ENCODE measurements at places on chromosomes 4 and X.
A peak's percentile ranks its signal among the peaks of the same experiment; 100 is the strongest.

- no peak for DNase-seq
These were observed 57.3 kb upstream of the ENPEP start for GRCh38 chr4:110418641-110419040.

DNA sequence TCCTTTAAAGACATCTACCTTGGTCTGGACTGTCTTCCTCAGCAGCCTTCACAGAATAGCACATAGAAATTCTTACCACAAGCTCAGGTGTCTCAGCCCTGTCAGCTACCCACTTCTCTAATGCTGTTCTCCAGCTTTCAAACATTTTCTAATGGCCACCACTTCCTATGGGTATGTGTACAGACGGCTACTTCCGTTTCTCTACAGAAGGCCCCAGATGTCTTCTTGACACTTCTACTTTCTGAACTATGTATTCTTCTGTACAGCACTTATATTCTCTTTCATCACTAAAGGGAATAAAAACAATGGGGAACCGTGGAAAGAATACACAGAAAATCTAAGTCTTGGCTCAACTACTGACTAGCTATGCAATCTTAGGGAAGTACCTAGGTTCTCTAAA is 13.3 kb downstream of the OPHN1 start:
- DNase-seq, result no peak

- DNase-seq, result no peak
These were observed 236.7 kb downstream of the FAT4 start for GRCh38 chr4:125551466-125551865.

DNA sequence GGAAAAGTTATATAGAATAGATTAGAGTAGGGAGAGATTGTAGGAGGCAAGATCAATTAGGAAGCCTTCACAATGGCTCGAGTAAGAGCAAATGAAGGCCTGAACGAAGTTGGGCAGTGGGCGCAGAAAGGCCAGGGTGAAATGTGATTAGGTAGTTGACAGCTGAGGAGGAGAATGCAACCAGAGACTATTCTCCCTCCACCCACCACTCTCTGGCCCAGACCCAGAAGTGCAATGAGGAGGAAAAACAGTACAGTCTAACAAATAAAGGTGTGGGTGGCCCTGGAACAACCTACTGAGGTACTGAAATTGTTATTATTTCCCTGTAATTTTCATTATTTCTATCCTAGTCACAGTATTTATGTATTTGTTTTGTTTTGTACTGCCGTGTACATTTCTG is 176.7 kb downstream of the SLC39A8 start:
- no peak for DNase-seq

GRCh38 chr4:40682290-40683101 is 52.8 kb upstream of the RBM47 start:
- DNase-seq, result no peak

DNA sequence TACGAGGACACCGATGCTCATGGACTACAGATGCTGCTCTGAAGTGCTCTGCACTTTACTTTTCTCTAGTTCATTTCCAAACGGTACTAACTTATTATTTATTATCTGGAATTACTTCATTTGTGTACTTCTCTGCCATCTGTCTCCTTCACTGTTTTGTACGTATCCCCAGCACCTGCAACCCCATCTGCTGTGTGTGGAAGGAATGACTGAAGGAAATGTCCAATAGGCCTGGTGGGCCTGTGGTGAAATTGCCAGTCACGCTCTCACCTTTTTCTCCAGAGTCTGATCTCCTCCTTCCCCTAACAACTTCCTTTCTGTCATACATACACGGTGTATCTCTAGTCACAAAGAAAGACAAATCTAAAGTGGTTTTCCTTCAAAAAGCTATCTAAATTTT is 12.9 kb downstream of the TMEM154 start:
- DNase-seq, result no peak

GRCh38 chr4:164023214-164023613 is 528.7 kb downstream of the TMA16 start:
- no peak for DNase-seq

GRCh38 chr4:185566972-185567371 is 31.7 kb upstream of the PDLIM3 start:
- DNase-seq, result peak; percentile 46

GRCh38 chr4:39237179-39237578 is 54.9 kb downstream of the WDR19 start:
- DNase-seq, result peak; percentile 3

Data from ELF-1 (cell line).